ENCODE measurements at places on chromosomes 4 and X.
A peak's percentile ranks its signal among the peaks of the same experiment; 100 is the strongest.

DNA sequence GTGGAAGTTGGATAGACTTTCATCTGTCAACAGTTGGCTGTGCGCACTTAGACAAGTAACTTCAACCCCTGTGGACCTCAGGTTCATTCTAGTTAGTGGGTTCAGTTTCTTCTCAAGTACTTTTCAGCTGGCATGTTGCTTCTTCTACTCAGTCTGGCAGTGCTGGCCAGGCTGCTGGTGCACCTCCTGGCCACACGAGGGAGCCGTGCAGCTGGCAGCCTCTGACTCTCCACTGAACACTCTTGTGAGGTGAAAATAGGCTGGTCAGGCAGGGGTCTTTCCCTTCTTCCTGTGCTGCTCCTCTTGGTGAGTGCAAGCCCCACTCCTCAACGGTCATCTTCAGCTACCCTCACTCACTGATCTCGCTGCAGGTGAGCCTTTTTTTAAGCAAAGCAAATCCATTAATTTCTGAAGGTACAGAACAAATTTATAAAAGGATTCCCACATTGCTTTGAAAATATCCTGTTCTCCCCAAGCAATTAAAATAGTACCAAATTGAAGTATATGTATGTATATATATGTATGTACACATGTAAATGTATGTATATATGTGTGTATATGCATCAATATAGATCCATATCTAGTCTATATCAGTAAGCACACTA is 30.6 kb downstream of the LONRF3 start:
- peak; percentile 19 for DNase-seq

GRCh38 chr4:159171287-159171686 is 68.4 kb downstream of the RAPGEF2 start:
- no peak for DNase-seq

GRCh38 chr4:18975916-18976808 is 954.6 kb upstream of the LCORL start:
- peak; percentile 7 for DNase-seq

DNA sequence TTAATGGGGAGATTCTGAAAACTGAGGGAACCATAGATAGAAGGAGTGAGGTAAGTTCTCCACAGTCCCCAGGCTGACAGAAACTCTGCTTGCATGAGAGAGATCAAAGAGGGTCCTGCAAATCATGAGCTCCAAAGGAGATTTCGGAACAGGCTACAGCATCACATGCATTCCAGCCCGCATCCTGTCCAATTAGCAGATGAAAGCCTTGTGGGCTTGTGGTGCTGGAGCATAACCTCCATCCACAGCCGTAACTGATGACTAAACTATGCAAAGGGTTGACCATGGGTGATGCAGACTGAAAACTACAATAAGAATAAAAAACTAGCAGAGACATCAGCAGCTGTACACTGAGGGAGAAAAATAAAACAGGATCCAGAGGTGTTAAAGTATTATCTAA is 654.5 kb downstream of the TLL1 start:
- DNase-seq, result no peak

- DNase-seq, result no peak
These were observed 15.3 kb upstream of the RAB9B start for GRCh38 chrX:103847174-103847870.

DNA sequence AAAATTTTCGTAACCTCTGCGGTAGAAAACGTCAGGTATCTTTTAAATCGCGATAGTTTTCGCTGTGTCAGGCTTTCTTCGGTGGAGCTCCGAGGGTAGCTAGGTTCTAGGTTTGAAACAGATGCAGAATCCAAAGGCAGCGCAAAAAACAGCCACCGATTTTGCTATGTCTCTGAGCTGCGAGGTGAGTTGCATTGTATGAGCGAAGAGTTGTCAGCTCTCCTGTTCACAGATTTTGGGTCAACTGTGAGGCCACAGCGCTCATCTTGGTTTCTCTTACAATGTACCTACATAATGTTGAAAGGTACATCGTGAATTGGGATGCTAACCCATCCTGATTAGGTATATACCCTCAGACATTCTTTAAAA is 486 bp downstream of the CLCN3 start:
- DNase-seq, result no peak

- DNase-seq, result no peak
These were observed 648.7 kb upstream of the DIPK2B start for GRCh38 chrX:45849261-45849862.

- no peak for DNase-seq
These were observed 216.6 kb downstream of the DCTD start for GRCh38 chr4:182700362-182701160.

DNA sequence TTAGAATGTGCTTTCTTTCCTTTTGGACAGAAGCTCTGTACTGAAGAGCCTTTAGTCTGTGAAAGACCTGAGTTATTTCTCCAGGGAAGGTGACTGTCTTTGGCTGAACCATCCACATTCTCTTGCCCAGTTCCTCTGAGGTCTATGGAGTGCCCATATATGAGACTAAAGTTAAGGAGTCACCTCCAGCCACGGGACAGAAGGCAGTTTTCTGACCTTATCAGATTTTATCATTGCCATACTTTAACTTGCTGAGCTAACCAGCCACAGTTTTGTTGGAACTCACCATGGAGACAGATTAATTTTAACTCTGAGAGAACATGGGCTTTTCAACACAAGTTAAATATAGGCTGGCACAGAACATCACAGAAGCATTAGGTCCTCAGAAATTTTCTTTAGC is 26.3 kb downstream of the IL1RAPL1 start:
- no peak for DNase-seq

- no peak for DNase-seq
These were observed 13.4 kb downstream of the EVC start for GRCh38 chr4:5724377-5724776.

DNA sequence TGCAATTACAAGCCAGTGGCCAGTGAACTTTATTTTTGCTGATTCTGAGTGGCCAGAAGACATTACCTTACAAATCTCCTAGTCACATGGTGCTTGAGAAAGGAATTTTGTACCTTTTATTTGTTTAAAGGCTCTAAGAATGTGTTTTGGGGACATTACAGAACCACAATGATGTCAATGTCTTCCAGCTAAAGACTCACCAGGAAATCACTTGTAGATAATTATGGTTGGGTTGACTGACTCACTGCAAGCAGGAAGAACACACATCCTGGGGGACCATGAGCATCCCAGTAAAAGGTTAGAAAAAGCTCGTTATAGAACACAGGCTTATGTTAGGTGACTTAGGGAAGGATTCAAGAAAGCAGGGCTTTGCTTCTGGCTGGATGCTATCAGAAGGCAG is 119.4 kb upstream of the FAM9B start:
- DNase-seq, result no peak

DNA sequence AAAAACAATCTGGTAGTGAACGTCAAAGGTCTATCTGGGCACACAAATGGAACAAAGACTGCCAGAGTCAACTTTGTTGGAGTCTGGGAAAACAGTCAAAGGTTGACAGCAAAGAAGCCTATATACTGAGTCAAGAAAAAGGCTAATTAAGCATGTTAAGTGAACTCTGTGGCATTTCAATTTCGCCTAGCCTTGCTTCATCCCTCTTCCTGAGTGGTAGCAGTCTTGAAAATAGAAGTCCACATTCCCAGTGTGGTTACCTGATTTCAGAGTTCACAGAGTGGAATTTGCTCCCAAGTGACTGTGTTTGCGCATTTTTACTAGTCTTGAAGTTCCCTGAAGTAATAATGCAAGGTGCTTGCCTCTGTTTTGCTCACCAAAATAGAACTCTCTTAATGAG is 760.0 kb downstream of the FSTL5 start:
- no peak for DNase-seq

- no peak for DNase-seq
These were observed 84.4 kb downstream of the CFAP299 start for GRCh38 chr4:80419946-80420345.

- no peak for DNase-seq
These were observed 183.5 kb upstream of the C1QTNF7 start for GRCh38 chr4:15244354-15244753.

- no peak for DNase-seq
These were observed 108.0 kb downstream of the MAML3 start for GRCh38 chr4:140046016-140046415.

DNA sequence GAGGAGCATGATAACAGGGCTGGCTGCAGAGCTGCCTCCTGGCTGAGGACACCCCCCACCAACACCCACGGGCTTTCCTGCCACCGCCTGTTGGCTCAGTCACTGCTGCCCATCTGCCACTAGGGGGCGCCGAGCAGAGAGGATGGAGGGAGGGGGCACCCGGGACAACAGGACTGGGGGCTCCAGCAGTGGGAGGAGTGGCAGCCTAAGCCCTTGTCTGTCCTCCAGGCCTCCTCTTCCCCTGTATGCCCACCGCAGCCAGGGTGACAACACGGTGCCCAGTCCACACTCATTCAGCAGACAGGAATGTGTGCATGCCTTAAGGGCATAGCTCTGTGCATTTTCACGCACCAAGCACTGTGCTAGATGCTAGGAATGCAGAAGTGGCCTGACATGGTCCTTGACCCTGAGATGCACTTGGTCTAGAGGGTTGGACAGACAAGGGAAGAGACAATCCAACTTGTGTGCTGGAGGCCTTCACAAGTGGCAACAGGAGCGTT is 149.9 kb downstream of the AMMECR1 start:
- DNase-seq, result no peak

- DNase-seq, result no peak
These were observed 26.7 kb upstream of the FGFR3 start for GRCh38 chr4:1766106-1767060.

GRCh38 chrX:41144873-41145272 is 59.6 kb downstream of the USP9X start:
- no peak for DNase-seq

DNA sequence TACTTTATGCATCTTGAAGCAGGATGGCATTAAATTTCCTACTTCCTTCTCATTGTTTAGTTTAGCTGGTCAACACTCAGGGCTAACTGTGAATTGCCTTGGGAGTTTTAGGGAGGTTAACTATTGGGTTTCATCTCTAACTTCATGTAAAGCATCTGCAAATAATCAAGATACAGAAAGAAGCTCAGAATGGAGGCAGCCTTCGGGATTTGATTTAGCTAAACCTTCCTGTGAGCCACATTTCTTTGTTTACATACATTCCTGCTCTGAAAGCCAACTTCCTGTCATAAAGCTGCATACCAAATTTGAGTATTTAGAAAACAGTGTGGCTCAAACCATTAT is 131.7 kb upstream of the PCDH18 start:
- peak; percentile 61 for DNase-seq

GRCh38 chrX:140110081-140110650 is 144.8 kb upstream of the CXorf66 start:
- no peak for DNase-seq
